ENCODE measurements at places on chromosomes 3 and 15. TPM values are rescaled to one million over a fixed set of nuclear protein-coding genes. Genes with fewer than 3 reads are reported as not detected.

The CLRN1 gene
- not detected for polyA plus RNA-seq

The COL8A1 gene
- 0.52 TPM for polyA plus RNA-seq

The OCA2 gene
- 0.86 TPM for polyA plus RNA-seq

The ASB14 gene
- polyA plus RNA-seq: 0.07 TPM

The CRABP1 gene
- polyA plus RNA-seq: 6.3 TPM

Measured in spleen (tissue), 13 donors.